ENCODE measurements at places on chromosomes 5 and 9. TPM values are rescaled to one million over a fixed set of nuclear protein-coding genes. Genes with fewer than 3 reads are reported as not detected.

- DNase-seq: no peak
- H3K36me3 ChIP-seq: no peaks in the 10 kb centered on the region
These were observed 173.2 kb downstream of the DAB2IP start for GRCh38 chr9:121824651-121825030.

DNA sequence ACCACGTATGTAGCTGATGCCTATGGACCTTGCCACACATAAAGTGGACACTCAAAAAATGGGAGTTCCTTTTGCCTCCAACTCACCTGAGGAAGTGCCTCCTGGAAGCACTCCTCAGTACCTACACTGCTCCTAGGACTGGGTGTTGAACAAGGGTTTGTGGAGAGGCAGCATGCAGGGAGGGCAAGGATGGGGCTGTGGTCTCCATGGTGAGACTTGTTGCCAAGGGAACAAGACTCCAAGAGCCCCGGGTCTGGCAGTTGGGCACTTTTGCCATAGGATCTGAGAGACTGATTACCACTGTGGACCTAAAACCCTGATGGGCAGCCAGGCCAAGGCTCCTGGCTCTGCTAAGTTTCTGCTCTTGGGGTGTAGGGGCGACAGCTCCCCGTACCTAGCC, 6.9 kb upstream of the NR5A1 start:
- no peak overlapping the region for H3K27ac ChIP-seq
- no peak for DNase-seq
- H3K27me3 ChIP-seq: no peaks in the 10 kb centered on the region
- H3K4me3 ChIP-seq: no peak overlapping the region

Gene SMU1
- total RNA-seq: 45.9 TPM

DNA sequence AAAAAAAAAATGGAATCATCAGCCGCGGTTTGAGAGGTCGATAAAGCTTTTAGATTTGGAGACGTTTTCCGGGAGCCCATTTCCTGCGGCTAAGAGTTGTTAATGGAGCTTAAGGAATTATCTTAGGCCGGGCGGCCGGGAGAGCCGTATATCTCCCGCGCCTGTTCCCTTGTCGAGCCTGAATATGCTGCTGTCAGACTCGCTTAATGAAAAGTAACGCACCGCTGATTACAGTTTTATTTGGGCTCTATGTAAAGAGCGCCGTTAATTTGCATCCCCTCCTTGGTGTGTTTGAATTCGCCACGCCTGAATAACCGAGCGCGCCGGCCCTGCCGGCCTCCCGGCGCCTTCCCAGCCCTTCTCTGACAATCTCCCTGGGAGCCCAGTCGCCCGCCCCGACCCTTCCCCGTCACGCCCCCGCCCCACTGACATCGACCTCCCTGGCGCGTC, 7.9 kb downstream of the IRX4 start:
- H3K36me3 ChIP-seq: no peaks in the 10 kb centered on the region
- H3K27me3 ChIP-seq: no peaks in the 10 kb centered on the region
- no peak overlapping the region for H3K4me3 ChIP-seq

DNA sequence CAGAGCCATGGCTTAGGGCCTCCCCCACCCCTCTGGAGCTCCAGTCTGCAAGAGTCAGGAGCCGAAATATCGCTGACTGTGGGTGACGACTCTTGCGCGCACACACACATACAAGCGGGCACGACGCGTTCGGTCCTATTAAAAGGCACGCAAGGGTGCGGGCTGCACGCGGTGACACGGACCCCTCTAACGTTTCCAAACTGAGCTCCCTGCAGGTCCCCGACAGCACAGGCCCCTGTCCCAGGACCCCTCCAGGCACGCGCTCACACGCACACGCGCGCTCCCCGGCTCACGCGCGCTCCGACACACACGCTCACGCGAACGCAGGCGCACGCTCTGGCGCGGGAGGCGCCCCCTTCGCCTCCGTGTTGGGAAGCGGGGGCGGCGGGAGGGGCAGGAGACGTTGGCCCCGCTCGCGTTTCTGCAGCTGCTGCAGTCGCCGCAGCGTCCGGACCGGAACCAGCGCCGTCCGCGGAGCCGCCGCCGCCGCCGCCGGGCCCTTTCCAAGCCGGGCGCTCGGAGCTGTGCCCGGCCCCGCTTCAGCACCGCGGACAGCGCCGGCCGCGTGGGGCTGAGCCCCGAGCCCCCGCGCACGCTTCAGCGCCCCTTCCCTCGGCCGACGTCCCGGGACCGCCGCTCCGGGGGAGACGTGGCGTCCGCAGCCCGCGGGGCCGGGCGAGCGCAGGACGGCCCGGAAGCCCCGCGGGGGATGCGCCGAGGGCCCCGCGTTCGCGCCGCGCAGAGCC, at the start of gene GRIN1:
Gene GRIN1, plus strand, starts transcription at position 433 of the 746 bp plus-strand sequence. CDS start 333 bp downstream, outside the sequence.
- peaks cover 12% of the 10 kb centered on the region for H3K4me1 ChIP-seq
- no peaks in the 10 kb centered on the region for H3K27me3 ChIP-seq
- H3K4me3 ChIP-seq: no peak within 1 kb of the TSS
- H3K27ac ChIP-seq: no peak within 1 kb of the TSS
- H3K36me3 ChIP-seq: no peaks in the 10 kb centered on the region
- no peak for DNase-seq

Gene PFN3
- not detected for total RNA-seq

- H3K27ac ChIP-seq: peak overlapping the region; percentile 65
- H3K4me1 ChIP-seq: peaks cover 8% of the 10 kb centered on the region
- H3K27me3 ChIP-seq: no peaks in the 10 kb centered on the region
- DNase-seq: no peak
- H3K4me3 ChIP-seq: no peak overlapping the region
- no peaks in the 10 kb centered on the region for H3K36me3 ChIP-seq
These were observed 60.0 kb upstream of the KLF9 start for GRCh38 chr9:70474413-70474812.

GRCh38 chr9:129250786-129251185, 72.7 kb upstream of the IER5L start:
- DNase-seq: no peak
- no peaks in the 10 kb centered on the region for H3K4me1 ChIP-seq
- H3K27ac ChIP-seq: no peak overlapping the region
- no peak overlapping the region for H3K4me3 ChIP-seq
- no peaks in the 10 kb centered on the region for H3K27me3 ChIP-seq
- no peaks in the 10 kb centered on the region for H3K36me3 ChIP-seq

Gene EFCAB9
- total RNA-seq: not detected

Gene SCAI
- 26.4 TPM for total RNA-seq

DNA sequence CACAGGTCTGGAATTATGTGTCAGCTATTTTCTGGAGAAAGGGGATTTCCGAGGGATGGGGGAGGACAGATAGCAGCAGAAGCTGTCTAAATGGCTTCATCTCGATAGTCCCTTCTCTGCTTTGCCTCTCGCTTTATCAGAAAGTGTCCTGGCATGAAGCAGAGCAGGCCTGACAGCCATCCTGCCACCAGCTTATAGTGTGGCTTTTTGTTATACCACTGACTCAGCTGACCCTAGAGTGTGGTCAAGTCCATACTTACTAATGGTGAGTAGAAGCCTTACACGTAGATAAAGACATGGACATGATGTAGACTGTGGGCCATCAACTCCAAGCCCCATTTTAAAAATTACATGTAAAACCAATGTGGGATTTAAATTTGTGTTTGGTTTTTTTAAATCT, 50.0 kb downstream of the RCL1 start:
- no peak overlapping the region for H3K4me3 ChIP-seq
- H3K4me1 ChIP-seq: no peaks in the 10 kb centered on the region
- DNase-seq: no peak

- no peak overlapping the region for H3K4me3 ChIP-seq
- no peak for DNase-seq
- no peak overlapping the region for H3K27ac ChIP-seq
- H3K27me3 ChIP-seq: no peaks in the 10 kb centered on the region
- H3K4me1 ChIP-seq: no peaks in the 10 kb centered on the region
These were observed 215.8 kb downstream of the ADAMTS12 start for GRCh38 chr5:33675958-33676464.

Gene SEMA6A
- 45.8 TPM for total RNA-seq

DNA sequence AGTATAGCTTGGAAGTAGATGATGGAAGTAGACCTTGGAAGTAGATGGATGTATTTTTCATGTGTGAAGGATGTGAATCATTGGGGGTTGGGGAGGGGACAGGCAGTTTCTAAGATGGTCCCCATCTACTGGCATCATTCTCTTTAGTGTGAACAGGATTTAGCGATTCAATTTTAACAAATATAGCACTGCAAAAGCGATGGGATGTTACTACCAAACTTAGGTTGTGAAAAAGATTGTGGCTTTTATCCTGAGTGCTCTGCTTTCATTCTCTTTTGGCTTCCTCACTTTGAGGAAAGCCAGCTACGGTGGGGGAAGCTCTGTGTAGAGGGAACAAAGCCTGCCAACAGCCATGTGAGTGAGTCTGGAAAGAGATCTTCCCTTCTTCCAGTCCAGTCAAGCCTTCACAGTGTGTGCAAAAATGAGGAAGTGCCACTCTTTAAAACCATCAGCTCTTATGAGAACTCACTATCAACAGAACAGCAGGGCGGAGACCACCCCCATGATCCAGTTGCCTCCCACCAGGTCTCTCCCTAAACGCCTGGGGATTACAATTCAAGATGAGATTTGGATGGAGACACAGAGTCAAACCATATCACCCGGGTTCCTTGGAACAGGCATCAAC, 441.4 kb downstream of the SH3GL2 start:
- no peaks in the 10 kb centered on the region for H3K27me3 ChIP-seq
- H3K36me3 ChIP-seq: no peaks in the 10 kb centered on the region
- no peaks in the 10 kb centered on the region for H3K4me1 ChIP-seq
- DNase-seq: peak; percentile 51
- H3K4me3 ChIP-seq: no peak overlapping the region
- peak overlapping the region; percentile 49 for H3K27ac ChIP-seq

Gene PCA3
- not detected for total RNA-seq

DNA sequence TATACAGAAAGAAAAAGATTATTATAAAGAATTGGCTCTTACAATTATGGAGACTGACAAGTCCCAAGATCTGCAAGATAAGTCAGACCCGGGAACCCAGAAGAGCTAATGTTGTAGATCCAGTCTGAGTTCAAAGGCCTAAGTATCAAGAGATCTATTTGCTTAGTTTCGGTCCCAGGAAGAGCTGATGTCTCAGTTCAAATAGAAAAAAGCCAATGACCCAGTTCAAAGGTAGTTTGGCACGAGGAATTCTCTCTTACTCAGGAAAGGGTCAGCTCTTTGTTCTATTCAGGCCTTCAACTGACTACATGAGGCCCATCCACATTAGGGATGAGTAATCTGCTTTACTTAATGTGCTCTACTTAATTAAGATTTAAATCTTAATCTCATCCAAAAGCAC, 128.3 kb upstream of the PLCXD3 start:
- DNase-seq: no peak
- no peaks in the 10 kb centered on the region for H3K4me1 ChIP-seq
- no peaks in the 10 kb centered on the region for H3K27me3 ChIP-seq
- H3K27ac ChIP-seq: no peak overlapping the region

GRCh38 chr5:65919773-65920172, 6.6 kb upstream of the ERBIN start:
- H3K27ac ChIP-seq: no peak overlapping the region
- no peak for DNase-seq
- H3K27me3 ChIP-seq: no peaks in the 10 kb centered on the region

- H3K4me1 ChIP-seq: no peaks in the 10 kb centered on the region
- no peaks in the 10 kb centered on the region for H3K36me3 ChIP-seq
- H3K27ac ChIP-seq: no peak overlapping the region
- H3K4me3 ChIP-seq: no peak overlapping the region
These were observed 41.4 kb downstream of the PUM3 start for GRCh38 chr9:2802494-2802921.

GRCh38 chr5:74865256-74865803, 857 bp downstream of the FAM169A start:
- no peak overlapping the region for H3K27ac ChIP-seq
- no peaks in the 10 kb centered on the region for H3K4me1 ChIP-seq
- no peaks in the 10 kb centered on the region for H3K36me3 ChIP-seq
- peak overlapping the region; percentile 1 for H3K4me3 ChIP-seq
- no peaks in the 10 kb centered on the region for H3K27me3 ChIP-seq

- H3K27me3 ChIP-seq: no peaks in the 10 kb centered on the region
- H3K4me1 ChIP-seq: peaks cover 25% of the 10 kb centered on the region
- H3K4me3 ChIP-seq: no peak overlapping the region
- H3K36me3 ChIP-seq: no peaks in the 10 kb centered on the region
- peak overlapping the region; percentile 87 for H3K27ac ChIP-seq
These were observed 2.5 kb downstream of the ASS1 start for GRCh38 chr9:130447193-130447816.

Gene MELK
- not detected for total RNA-seq

Gene TXNDC8
- not detected for total RNA-seq

DNA sequence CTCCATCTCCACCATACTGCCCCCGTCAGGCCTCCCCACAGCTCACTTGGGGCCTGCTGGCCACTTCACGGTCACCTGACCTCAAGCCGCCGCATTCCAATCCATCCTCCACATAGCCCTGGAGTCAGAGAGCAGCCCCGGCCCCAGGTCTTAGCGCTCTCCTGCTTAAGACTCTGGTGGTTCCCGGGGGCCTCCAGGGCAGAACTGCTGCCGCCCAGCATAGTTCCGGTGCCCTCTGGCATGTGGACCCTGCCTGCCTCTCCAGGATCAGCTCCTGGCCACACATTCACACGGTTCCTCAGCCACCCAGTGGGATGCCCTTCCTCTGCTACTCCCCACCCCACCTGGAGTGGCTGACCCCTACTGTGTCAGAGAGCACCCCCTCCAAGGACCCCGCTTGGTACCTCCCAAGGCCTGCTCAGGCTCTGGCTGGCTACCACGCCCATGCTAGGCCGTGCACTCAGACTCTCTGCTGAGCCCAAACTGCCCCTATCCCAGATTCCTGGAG, 8.7 kb downstream of the PHYKPL start:
- H3K27ac ChIP-seq: no peak overlapping the region
- no peaks in the 10 kb centered on the region for H3K27me3 ChIP-seq
- H3K36me3 ChIP-seq: no peaks in the 10 kb centered on the region
- DNase-seq: no peak
- no peak overlapping the region for H3K4me3 ChIP-seq
- no peaks in the 10 kb centered on the region for H3K4me1 ChIP-seq

GRCh38 chr5:8528106-8528505, 659.2 kb downstream of the MTRR start:
- no peak overlapping the region for H3K4me3 ChIP-seq
- no peaks in the 10 kb centered on the region for H3K36me3 ChIP-seq
- H3K27me3 ChIP-seq: no peaks in the 10 kb centered on the region
- H3K4me1 ChIP-seq: no peaks in the 10 kb centered on the region
- no peak for DNase-seq
- no peak overlapping the region for H3K27ac ChIP-seq

- H3K27ac ChIP-seq: no peak overlapping the region
These were observed 28.4 kb upstream of the SLC12A7 start for GRCh38 chr5:1140171-1140817.

Measured in uterus (tissue), 4 donors.